ENCODE measurements at places on chromosomes 1 and 21.

GRCh38 chr1:78060857-78061563 lies 15.2 kb downstream of the GIPC2 start:
- DNase-seq = no peak

GRCh38 chr1:30322859-30323257 lies 400.5 kb downstream of the MATN1 start:
- DNase-seq = no peak

DNA sequence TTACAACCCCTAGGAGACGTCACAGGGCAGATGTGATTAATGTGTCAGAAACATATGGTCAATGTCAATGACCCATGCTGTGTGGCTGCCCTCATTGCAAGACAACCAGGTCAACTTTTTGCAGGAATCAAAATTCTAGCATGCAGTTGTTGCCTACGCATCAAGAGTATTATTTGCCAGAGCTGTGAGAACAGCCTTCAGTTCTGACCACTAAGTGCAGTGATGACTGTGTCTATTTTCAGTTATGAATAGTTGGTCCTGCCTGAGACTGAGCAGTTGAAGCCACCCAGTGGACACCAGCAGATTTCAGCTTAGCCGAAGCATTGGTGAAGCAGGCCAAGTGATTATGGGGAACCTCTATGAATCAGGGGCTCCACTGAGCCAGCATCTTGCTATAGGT lies 47.3 kb downstream of the LYPLAL1 start:
- DNase-seq = no peak

DNA sequence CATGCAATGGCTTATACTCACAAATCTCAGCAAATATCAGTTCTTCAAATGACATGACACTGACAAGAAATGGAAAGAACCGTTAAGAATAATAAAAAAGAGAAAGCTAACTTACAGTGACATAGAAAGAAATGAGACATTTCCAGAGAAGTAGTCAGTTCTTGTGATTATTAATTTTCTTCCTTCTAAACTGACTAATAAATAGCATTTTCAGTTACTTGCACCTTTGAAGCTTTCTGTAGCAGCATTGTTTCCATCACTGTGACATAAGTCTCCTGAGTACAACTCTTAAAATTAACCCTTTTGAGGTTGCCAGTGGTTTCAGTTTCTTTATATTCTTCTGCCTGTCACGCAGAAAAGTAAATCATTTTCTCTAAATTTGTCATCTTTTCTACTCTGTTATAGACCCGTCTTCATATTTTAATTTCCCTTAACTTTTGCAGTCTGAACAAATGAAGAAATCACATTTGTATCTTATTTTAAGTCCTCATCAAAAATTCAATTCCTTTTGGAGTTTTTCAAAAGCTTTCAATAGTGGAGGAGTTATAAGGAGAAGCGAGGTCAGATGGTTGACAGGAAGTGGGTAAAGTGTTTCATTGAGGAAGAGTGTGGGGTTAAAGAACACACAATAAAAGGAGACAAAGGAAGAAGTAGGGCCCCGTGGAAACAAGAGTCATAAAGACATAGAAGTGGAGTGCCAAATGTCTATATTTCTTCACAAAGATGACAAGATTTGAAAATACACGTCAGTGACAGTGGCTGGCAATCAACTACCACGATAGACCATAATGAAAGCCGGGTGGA lies 57.9 kb upstream of the S1PR1 start:
- no peak for DNase-seq

GRCh38 chr21:44815852-44816628 lies 1.8 kb downstream of the SUMO3 start:
- DNase-seq = no peak

DNA sequence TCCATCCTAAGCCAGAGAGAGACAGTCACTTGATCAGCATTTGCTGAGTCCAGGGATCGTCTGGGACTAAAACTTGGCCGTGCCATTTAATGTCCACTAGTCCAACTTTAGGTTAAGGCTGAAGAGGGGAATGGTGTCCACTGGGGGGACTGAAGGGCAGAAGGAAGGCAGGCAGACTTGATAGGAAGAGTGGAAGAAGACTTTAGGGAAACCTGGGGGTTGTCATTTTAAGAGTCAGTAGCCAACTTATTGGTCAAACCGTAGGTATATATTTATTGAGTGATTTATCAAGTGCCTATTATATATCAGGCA lies 1.3 kb upstream of the LMOD1 start:
- no peak for DNase-seq

- no peak for DNase-seq
Measured at GRCh38 chr1:168782559-168783116, 53.6 kb upstream of the DPT start.

- no peak for DNase-seq
Measured at GRCh38 chr1:54792686-54793282, 8.3 kb downstream of the TTC22 start.

- DNase-seq = no peak
Measured at GRCh38 chr1:167137793-167138510, 44.1 kb downstream of the STYXL2 start.

- no peak for DNase-seq
Measured at GRCh38 chr1:110506541-110506940, 12.4 kb downstream of the KCNA10 start.

- no peak for DNase-seq
Measured at GRCh38 chr1:22283596-22283995, 140.7 kb upstream of the WNT4 start.

DNA sequence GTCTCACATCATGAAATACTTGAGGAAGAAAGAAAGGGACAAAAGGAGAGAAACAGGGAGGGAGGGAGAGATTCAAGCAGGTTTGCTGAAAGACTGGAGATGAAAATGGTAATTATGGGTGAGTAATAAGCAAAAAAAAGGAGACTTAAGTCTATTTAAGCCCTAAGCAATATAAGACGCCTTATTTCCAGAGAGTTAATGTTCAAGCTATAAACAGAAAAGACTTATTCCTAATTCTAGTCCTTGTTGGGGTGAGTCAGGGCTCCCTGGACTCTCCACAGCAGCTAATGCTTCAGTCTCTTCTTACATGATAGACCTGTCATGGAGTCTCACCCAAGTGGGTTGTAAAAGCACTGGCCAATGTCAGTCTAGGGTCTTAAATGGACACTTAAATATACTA lies 619.2 kb downstream of the SMYD3 start:
- no peak for DNase-seq

GRCh38 chr1:177849579-177850290 lies 120.1 kb downstream of the SEC16B start:
- DNase-seq = no peak

GRCh38 chr1:59814901-59815825 lies at the start of gene HOOK1:
Gene HOOK1, plus strand, starts transcription at chr1:59814949. Its CDS starts 169 bp downstream, at chr1:59815118.
- DNase-seq = peak; percentile 7

DNA sequence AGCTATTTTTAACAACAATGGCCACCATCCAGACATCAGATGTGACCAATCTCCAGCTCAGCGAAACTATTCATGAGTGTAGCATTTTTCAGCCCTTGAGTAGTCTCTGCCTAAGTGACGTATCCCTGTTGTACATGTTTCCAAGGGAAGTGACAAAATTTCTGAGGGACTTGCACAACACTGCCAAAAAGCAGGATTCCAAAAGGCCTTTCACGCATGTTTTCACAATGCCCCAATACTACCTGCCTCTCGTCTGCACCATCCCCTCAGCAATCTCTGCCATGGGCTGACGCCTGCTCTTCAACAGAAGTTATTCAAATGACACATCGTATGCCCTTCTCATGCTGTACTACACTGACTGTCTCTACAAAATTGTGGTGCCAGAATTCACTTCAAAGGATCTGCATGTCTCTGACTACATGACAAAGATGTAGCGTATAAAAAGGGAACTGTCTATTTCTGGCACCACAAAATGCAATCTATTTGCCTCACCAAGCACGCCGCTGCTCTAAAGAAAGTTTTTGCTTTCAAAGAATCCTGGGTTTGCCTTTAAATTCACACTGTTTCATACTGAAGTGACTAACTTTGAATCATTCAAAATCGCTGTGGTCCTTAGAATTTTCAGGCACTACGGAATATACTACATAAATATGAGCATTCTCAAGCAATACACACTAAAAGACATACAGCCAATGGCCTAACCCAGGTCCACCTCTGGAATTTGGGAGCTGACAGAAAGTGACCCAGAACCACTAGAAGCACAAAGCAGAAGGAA lies 32.9 kb downstream of the JAK1 start:
- DNase-seq = peak; percentile 29

GRCh38 chr21:35026153-35026500 lies 23.0 kb downstream of the RUNX1 start:
- no peak for DNase-seq
